HuH-7 (cell line): ENCODE measurements at places on chromosomes 16 and 17.

GRCh38 chr17:66673668-66674276 lies 161.1 kb upstream of the CACNG5 start:
- peak; percentile 55 for DNase-seq

DNA sequence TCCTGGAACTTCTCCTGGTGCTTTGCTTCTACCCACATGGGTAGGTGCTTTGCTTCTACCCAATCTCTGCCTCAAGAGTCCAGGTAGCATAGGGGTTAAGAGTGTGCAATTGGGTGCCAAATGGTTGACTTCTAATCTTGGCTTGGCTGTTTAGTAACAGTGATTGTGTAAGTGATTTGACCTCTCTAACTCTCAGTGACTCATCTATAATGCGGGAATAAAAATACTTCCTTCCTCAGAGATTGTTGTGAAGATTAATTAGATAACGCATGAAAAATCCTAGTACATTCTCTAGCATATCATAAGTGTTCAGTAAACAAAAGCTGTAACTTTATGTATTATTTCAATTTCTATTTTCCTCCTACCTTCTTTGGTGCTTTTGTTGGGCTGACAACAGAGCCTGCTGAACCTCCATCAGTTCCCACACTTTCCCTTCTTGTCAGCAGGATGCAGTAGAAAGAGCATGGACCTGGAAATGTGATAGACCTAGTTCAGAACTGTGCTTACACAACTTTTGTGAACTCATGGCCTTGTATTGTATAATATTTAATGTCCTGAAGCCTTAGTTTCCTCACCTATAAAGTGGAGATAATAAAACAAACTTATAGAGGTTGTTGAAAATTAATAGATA lies 72.9 kb upstream of the SMIM36 start:
- no peak for DNase-seq

- no peak for DNase-seq
These were observed 333.0 kb downstream of the WWOX start for GRCh38 chr16:78432451-78432850.

DNA sequence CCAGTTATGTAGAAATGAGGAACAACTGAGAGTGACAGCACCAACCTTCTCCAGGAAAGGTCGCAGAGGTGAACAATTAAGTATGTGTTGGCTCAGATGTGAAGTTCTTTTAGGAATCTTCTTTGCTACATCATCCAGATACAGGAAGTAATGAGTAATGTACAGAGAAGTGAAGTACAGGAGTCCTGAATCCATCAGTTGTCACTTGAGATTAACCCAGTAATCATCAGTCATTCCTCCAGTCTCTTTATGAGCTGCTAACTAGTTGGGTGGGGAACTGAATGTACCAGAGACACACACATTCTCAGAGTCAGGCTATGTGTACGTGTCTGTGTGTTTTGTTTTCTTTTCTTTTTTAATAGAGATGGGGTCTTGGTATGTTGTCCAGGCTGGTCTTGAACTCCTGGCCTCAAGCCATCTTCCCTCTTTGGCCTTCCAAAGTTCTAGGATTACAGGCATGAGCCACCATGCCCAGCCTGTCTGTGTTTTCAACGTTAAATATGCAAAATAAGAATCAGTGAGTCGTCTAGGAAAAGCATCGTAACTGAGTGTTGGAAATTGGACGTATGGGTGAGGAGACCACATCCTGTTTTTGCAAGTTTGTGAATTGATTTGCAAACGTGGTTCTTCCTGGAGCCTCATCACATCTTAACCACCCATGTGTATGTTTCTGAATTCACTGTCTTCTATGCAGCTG lies 19.9 kb downstream of the ZNF200 start:
- DNase-seq = no peak

- peak; percentile 74 for DNase-seq
These were observed 48.7 kb upstream of the WSB1 start for GRCh38 chr17:27245230-27245696.

- peak; percentile 3 for DNase-seq
These were observed 1.5 kb downstream of the DLX3 start for GRCh38 chr17:49993423-49994060.

DNA sequence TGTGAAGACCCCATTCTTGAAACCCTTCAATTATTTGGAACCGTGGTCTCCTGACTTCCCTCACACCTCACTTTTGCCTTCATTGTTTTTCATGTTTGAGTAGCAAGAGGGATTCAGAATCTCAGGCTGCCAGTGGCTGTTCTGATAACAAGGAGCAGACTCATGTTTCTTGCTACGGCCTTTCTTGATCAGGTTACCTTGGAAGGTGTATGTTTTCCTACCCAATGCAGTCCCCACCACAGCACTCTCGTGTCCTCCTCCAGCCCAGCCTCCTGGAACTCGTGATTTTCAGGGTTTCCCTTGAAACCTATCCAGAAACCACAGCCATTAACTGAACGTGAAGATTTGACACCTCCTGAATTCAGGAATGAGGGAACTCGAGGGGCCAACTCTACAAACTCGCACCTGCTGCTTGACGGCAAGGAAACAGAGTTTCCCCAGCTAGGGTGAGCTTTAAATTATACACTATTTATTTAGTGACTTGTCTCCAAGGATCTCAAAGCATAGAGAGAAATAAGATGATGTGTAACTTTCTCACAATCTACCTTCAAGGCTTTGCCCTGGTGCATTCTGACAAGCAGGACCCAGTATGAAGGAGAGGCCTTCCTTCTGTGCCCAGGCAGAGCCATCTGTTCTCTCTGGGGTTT lies 1.6 kb downstream of the ZFHX3 start:
- DNase-seq = no peak

DNA sequence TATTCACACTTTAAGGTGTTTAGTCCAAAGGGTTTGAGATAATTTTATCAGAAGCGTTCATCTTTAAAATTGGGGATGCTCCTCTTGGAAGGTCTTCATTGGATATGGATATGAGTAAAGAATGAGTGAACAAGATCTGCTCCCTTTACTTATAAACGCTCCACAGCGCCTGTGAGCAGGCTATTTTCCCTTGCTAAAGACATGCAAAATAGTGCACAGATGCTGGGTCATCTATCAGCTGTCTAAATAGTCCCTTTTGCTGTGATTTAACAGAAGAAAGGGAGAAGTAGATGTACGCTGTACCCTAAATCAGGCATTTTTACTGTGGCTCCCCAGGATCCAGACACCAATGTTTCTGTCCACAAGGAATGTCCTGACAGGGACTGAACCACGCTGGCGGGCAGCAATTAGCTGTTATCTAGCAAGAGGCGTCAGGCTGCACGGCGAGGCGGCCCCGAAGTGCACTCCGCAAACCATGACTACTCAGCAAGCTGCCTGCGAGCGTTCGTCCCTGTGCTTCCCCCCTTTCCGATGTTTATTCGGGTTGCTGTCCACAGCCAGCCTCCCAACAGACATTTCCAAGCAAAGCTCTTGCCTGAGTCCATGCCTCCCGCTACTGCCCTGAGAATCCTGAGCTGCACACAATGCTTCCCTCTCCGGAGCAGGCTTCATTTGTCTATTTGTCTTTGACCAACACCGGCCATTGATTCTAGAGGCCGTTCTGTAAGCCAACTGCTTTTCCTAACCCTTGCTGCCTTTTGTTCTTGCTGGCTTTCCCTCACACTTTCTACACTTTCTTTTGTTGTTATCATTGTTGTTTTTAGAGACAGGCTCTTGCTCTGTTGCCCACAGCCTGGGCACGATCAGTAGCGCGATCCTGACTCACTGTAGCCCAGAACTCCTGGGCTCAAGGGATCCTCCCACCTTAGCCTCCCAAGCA lies 55.7 kb upstream of the CNEP1R1 start:
- DNase-seq = peak; percentile 13

GRCh38 chr17:74342224-74342623 lies 16.2 kb downstream of the KIF19 start:
- DNase-seq = no peak

GRCh38 chr17:10316801-10317542 lies 55.8 kb downstream of the MYH13 start:
- peak; percentile 43 for DNase-seq

DNA sequence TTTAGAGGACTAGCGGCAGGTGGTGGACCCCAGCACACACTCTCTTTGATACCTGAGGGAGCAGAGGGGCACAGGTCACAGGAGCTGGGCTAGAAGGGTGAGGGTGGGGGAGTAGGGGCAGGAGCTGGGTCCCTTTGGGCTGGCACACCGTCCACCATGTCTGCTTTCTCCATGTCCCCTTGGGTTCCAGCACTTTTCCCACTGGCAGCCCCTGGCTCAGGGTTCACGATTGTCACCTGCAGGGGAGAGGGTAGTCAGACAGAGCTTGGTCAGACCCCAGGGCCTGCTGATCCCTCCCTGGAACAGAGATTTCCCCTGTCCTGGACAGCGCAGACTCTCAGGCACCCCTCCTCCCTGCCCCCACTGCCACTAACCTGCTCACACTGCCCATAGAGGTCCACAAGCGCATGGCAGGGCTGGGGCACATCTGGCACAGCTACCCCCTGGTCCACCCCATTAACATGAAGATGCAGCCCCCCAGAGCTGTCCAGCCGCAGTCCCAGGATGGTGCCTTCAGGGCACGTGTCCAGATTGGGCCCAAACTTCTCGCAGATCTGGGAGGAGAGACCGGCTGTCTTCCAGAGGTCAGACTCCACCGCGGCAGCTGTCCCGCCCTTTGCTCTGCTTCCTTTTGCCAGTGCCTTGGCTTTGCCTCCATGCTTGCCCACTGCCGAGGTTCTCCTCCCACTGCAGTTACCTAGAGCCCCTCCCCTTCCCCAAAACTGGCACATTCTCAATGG lies 3.1 kb upstream of the GPS2 start:
- DNase-seq = no peak

DNA sequence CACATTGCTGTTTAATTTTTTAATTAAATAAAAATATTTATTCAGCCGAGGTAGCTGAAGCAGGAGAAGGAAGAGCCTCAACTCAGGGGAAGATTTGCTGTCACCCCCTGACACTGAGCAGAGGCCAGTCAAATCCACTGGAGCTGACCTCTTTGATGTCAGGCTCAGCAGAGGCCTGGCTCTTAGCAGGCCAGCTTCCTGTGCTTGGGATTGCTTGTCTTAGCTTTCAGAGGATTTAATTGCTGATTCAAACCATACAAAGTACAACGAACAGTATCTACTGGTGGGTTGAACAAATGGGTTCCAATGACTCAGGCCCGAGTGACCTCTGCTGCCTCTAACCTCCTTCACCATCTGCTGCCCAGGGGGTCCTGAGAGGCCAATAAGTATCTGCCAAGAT lies 417.0 kb upstream of the HSBP1 start:
- DNase-seq = no peak

- peak; percentile 32 for DNase-seq
These were observed 356.3 kb upstream of the SOX9 start for GRCh38 chr17:71764505-71764904.

DNA sequence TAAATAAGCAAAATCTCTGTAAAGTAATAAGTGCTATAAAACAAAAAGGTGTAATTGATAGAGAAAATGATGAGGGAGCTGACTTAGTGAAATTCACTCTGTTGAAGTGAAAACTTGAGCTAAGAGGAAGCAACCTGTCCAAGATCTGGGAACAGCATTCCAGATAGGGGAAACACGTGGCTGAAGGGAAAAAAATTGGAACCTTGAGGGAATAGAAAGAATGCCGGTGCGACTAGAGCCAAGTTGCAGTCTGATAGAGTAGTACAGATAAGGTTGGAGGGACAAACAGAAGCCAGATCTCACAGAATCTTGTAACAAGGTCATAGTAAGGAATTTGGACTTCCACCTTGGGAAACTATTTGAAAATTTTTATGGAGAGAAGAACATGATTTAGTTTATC lies 623 bp upstream of the DDX52 start:
- DNase-seq = no peak

DNA sequence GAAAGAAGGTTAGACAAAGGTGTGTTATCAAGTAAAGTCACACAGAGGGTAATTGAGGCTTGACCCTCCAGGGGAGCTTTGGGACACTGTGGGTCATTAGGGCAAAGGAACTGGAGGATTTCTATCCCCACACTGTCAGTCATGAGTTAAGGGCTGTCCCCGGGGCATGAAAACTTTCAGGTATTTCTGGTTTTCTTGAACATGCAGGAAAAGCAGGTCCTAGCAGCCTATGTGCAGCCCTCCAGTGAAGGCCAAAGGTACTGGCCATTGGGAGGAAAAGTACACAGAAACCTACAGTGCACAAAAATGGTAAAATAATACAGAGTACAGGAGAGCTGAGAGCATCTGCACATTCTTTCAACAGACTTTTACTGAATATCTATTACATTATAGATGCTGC lies 44.4 kb upstream of the SCNN1B start:
- DNase-seq = no peak

GRCh38 chr16:49330562-49331201 lies 42.9 kb upstream of the C16orf78 start:
- peak; percentile 9 for DNase-seq

GRCh38 chr17:41792845-41793783 lies 6.6 kb upstream of the JUP start:
- DNase-seq = peak; percentile 58

- no peak for DNase-seq
These were observed 59.1 kb downstream of the PIPOX start for GRCh38 chr17:29102046-29102445.

- no peak for DNase-seq
These were observed 49.2 kb downstream of the CRISPLD2 start for GRCh38 chr16:84868829-84869472.

GRCh38 chr16:2799859-2800226 lies 1.6 kb downstream of the PRSS41 start:
- DNase-seq = no peak

DNA sequence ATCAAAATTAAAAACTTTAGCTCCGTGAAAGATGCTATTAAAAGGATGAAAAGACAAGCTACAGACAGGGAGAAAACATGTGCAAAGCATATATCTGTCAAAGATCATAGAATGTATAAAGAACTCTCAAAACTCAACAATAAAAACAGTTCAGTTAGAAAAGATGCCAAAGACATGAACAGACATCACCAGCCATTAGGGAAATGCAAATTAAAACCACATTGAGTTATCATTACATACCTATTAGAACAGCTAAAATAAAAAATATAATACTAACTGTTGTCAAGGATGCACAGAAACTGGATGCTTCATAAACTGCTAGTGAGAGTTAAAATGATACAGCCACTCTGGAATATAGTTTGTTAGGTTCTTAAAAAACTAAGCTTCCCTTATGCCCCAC lies 58.8 kb downstream of the NFATC3 start:
- DNase-seq = no peak

GRCh38 chr16:88888461-88889387 lies 22.3 kb upstream of the PABPN1L start:
- DNase-seq = no peak

GRCh38 chr17:63480192-63480784 lies 3.4 kb downstream of the ACE start:
- DNase-seq = no peak

DNA sequence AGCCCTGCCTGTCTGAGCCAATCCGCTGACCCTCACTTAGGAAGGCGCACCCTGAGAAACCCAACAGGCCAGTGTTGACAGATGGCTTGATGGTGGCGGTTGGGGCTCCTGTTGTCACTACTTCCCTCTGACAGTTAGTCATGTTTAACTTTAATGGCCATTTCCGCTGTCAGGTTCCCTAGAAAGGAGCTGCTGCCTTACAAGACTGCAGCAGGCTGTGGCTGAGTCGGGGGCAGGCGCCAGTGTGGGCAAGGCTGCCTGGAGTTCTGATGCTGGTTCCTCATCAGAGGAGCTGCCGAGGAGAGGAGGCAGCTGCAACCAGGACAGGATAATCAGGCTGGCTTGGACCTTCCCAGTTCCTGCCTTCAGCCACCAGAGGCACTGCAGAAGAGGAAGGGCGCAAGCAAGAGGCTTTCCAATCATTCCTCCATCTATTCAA lies 223.2 kb upstream of the DYNLRB2 start:
- DNase-seq = peak; percentile 62
